ENCODE measurements at places on chromosomes 13 and 19. TPM values are rescaled to one million over a fixed set of nuclear protein-coding genes. Genes with fewer than 3 reads are reported as not detected.

GRCh38 chr19:49333811-49334288 is 1.4 kb upstream of the CD37 start:
- DNase-seq, result no peak

GRCh38 chr13:66617786-66618185 is 612.4 kb downstream of the PCDH9 start:
- no peak for DNase-seq

- no peak for DNase-seq
These were observed 13.6 kb upstream of the GPI start for GRCh38 chr19:34351382-34351826.

DNA sequence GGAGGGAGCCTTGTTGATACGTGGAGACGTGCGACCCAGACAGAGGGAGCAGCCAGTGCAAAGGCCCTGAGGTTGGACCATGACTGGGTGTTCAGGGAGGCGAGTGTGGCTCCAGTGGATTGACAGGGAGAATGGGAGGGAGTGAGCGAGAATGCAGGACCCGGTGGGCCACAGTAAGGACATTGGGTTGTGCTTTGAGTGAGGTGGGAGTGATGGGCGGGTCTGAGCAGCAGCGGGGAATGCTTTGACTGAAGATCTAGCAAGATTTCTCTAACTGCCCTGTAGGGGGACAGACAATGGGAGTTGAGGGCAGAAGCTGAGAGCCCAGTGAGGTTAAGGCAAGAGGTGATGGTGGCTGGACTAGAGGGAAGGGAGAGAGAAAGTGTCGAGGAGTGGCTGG is 7.7 kb upstream of the NANOS2 start:
- DNase-seq, result no peak

- DNase-seq, result no peak
These were observed 15.6 kb upstream of the CCNE1 start for GRCh38 chr19:29796173-29796573.

GRCh38 chr13:29621051-29621800 is 25.7 kb upstream of the SLC7A1 start:
- no peak for DNase-seq

DNA sequence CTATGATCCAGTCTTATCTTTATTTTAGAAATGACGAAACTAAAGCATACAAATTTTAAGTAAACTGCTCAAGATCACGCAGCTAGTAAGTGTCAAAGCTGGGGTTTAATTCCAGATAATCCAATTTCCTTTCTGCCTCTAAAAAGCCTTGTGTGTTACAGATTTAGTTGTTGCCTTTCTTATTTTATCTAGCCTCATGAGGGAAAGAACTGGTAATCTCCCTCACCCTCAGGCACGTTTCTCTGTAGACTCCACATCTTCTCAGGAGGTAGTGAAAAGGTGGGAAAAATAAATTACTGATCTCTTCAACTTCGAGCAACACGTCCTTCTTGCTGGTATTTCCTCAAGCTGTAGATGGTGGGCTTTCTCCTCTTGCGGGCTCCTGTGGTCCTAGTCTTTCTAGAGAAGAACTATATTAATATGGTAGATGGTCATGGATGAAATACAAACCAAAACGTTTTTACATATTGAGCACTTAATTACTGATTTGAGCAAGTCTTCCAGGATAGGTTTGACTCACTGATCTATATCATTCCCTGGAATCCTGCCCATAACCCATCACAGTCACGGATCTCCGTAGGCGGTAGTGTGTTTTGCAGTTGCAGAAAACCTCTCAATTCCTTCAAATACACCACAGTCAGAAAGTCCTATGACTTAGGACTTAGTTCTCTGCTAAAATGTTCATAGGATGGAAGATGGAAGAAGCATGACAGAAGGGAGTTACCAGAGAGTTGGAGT is 519.5 kb downstream of the DCT start:
- DNase-seq, result no peak

GRCh38 chr19:29667901-29668341 is 2.7 kb downstream of the PLEKHF1 start:
- peak; percentile 47 for DNase-seq

- DNase-seq, result no peak
These were observed 55.5 kb downstream of the CYSLTR2 start for GRCh38 chr13:48709213-48709612.

DNA sequence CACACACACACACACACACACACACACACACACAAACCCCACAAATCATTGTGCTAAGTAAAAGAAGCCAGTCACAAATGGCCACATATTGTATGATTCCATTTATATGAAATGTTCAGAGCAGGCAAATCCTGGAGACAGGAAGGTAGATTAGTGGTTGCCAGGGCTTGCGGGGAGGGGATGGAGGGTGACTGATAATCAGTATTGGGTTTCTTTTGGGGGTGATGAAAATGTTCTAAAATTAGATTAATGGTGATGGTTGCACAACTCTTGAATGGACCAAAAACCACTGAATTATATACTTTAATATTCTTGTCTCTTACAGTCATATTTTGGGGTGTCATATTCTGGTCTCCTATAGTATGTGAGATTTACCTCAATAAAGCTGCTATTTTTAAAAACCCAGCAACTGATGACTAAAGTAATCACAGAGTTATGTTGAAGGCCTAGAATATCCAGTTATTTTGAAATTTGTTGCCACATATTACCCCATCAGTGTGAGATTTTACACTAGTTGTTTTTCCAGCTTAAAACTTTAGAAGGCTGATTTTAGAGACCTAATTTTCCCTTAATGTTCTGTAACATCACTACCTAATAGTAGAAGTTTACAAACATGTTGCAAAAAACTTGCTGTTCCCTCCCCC is 20.3 kb downstream of the FLT1 start:
- DNase-seq, result no peak

- peak; percentile 50 for DNase-seq
These were observed 15.7 kb downstream of the CIC start for GRCh38 chr19:42284591-42285341.

- no peak for DNase-seq
These were observed 107.9 kb downstream of the GGACT start for GRCh38 chr13:100480676-100481075.

- DNase-seq, result no peak
These were observed 164.9 kb downstream of the DLEU7 start for GRCh38 chr13:50678464-50679162.

DNA sequence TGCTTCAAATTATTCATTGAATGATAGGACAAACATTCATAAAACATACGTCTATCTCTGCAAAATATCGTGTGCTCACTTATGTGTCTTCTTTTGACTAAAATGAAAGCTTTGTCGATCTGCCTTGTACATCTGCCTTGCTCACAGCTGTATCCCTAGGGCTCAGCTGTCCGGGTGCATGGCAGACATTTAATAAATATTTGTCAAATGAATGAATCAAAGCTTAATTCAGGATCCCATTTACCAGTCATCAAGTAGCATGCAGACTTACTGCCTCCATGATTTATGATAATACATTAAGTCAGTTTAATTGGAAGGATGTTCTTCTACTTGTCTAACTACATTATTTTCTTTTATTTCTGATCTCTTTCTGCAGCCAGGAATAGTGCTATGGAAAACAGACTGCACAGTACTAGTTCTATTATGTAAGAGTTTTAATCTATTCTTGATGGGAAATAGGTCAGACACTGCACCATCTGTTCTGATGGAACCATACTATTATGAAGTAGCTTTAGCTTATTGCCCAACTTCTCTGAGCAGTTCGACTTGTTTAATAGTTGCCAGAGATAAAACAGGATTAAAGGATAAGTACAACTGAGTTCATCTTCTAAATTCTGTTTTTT is 13.2 kb downstream of the SLC46A3 start:
- no peak for DNase-seq

GRCh38 chr13:50529154-50529882 is 314.2 kb downstream of the DLEU7 start:
- DNase-seq, result peak; percentile 94

DNA sequence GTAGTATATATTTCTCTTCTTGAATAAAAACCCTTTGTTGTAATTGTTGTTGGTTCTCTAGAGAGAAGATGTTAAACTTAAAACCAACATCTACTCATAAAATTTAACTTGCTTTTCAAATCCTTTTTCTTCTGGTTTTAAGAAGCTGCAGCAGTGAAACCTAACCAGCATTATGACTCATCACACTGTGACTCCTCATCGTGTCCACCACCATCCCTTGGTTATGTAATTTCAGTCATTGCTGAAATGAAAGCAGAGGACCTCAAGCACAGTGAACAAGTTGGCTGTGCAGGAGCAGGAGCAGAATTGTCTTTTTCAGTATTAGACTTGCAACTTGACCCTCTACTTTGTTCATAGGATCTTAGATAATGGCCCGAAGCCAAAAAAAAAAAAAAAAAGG is 64.9 kb upstream of the HTR2A start:
- DNase-seq, result no peak

GRCh38 chr13:77781808-77782207 is 84.3 kb downstream of the SLAIN1 start:
- no peak for DNase-seq

- peak; percentile 77 for DNase-seq
These were observed 10.1 kb upstream of the NFIX start for GRCh38 chr19:12985049-12985776.

DNA sequence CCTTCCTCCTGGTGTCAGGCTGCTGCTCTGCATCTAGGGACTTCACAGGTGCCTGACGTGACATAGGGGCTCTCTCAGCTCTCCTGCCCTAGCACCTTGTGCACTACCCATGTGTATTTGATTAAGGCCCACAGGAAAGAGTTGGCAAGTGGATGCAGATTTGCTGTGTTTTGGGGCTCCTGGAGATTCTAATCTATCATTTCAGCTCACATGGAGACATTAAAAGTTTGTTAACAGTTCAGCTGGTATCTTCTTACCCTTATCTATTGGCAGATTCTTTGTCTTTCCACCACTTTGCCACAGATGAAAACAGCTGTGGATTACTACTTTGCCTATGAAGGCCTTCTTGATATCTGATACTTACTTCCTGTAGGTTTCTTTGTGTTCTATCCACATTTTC is 41.9 kb downstream of the WASF3 start:
- DNase-seq, result no peak

- no peak for DNase-seq
These were observed 43.2 kb downstream of the FLT3 start for GRCh38 chr13:28056970-28057712.

GRCh38 chr19:43699506-43700394 is 16.1 kb upstream of the IRGC start:
- DNase-seq, result peak; percentile 54

- DNase-seq, result no peak
These were observed 11.3 kb upstream of the LPAR6 start for GRCh38 chr13:48424212-48424611.

DNA sequence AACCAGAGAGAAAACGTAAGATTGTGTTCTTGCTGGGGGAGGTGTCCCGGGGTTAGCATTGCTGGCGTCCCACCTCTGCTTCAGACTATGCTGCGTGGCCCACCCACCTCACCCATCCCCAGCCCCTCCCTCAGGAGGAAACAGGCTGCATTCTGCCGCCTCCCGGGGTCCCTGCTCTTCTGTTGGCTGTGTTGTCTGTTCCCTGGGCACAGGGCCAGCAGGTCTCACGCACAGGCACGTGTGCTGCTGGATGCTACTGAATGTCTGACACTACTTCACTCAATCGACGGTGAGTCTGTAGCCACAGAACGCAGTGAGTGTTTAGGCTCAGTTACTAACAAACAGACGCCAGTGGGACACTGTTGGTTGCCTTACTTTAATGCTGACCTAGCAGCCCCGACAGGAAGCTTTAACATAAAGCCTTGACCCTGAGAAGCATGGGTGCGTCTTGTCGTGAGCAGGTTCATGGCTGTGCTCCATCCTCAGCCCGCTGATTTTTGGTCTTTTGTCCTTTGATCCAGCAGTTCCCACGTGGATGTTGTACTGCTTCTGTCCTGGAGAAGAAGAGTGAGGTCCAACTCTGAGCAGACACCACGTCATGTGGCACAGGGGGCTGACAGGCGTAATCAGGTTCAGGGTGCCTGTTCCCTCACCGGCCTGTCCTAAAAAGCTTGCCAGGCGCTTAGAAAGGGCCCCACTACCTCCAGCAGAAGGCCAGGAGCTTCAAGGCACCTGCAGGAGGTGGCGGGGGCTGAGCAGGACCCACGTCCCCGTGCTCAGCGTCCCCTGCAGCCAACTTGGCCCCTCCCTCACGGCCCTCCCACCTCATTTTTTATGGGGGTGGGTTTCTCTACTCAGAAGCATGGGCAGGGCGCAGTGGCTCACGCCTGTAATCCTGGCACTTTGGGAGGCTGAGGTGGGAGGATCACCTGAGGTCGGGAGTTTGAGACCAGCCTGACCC is 26.0 kb downstream of the NAXD start:
- no peak for DNase-seq

- no peak for DNase-seq
These were observed 175.4 kb downstream of the DLEU7 start for GRCh38 chr13:50668049-50668448.

- no peak for DNase-seq
These were observed 5.3 kb downstream of the F2RL3 start for GRCh38 chr19:16894080-16894479.

DNA sequence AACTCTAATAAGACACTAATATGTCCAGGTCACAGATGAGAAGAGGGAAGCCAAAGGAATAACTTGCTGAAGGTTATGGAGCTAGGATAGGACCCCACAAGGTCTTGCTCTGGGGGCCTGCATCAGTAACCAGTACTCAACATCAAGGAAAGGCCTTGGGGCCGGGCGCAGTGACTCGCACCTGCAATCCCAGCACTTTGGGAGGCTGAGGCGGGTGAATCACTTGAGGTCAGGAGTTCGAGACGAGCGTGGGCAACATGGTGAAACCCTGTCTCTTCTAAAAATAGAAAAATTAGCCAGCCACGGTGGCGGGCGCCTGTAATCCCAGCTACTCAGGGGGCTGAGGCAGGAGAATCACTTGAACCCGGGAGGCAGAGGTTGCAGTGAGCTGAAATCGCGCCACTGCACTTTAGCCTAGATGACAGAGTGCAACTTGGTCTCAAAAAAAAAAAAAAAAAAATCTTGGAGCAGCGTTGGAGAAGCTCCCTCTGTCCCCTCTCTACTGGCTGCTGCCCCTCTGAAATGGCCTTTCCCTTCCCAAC is 1.8 kb downstream of the LONP1 start:
- DNase-seq, result no peak

DNA sequence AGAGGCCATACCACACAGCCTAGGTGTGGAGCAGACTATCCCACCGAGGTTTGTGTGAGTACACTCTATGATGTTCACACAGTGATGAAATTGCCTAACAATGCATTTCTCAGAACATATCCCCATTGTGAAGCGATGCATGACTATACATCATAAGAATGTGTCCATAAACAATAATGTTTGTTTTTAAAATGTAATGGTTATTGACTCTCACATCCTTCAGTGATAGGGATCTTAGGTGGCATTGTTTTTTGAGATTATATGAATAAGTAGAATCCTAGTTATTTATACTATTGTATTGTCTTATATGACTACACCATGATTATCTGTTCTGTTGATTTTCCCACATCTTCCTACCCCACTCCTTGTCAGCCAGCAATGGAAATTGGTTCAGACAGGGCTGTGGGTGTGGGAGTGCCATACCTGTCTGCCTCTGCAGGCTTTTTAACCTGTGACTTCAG is 13.6 kb downstream of the CCNA1 start:
- DNase-seq, result no peak

The LHFPL6 gene
- 53.0 TPM for total RNA-seq

The ETV2 gene
- 0.32 TPM for total RNA-seq

The TICAM1 gene
- 7.4 TPM for total RNA-seq

The CCL25 gene
- total RNA-seq, result not detected

The ICAM4 gene
- 0.46 TPM for total RNA-seq

The PGLYRP2 gene
- total RNA-seq, result not detected

The FBXO27 gene
- total RNA-seq, result 13.0 TPM

The STOML3 gene
- total RNA-seq, result not detected

The MYPOP gene
- 15.2 TPM for total RNA-seq

The CBARP gene
- 1.1 TPM for total RNA-seq

The LYPD4 gene
- total RNA-seq, result not detected

The RNASEH2A gene
- 6.3 TPM for total RNA-seq

The PLK5 gene
- not detected for total RNA-seq

The CALR3 gene
- not detected for total RNA-seq

The LYL1 gene
- 7.2 TPM for total RNA-seq

The CDX2 gene
- not detected for total RNA-seq

Data from Right ventricle myocardium superior (tissue), 1 donor.